ENCODE measurements at places on chromosomes 16 and 17.

GRCh38 chr16:67648088-67648763 is 3.3 kb downstream of the CARMIL2 start:
- DNase-seq = no peak

DNA sequence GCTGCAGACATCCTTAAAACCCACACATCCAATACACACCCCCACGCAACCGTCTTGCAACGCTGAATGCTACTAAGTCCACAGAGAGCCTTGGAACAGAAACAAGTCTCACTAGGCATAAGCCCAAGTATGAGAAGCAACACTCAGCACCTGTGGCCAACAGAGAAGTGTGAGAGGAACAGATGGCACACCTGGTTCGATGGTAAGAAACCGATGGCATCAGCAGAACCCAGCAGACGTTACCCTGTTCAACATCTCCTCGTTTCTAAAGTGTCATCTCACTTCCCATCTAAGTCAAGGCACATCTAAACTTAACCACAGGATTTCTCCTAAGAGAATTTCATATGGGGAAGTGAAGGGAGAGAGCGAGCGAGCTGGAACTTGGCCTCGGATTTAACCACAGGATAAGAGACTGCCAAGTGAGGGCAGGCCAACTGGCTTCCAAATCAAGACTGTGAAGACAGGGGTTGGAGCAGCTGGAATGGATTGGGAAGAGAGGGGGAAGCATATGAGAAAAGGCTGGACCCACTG is 41.0 kb downstream of the NXPH3 start:
- DNase-seq = no peak

DNA sequence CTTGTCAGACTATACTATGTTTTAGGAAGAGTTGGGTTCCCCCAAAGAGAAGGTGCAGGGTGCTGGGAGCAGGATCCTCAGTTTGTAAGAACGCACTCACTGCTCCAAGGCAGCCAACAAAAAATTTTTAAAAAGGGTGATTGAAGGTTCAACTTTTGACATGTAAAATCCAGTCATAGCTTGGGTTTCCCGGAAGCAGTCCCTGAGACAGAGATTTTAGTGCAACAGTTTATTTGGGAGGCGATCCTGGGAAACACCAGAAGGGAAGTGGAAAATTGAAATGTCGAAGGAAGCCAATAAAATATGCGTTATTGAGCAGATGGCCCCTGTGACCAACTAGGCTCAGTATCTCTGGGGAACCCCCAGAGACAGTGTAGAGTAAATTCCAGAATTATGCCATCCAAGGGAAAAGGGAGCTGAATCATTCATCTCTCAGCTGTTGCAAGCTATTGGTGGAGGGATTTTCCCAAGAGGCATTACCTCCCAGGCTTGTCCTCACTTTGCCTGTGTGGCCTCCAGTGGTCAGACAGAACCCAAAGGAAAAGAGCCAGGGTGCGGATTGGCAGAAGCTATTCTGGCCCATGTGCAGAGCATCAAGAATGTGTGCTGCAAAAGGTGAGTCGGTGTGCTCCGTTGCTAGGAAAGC is 72.9 kb downstream of the HS3ST3B1 start:
- DNase-seq = no peak

GRCh38 chr16:90057738-90058173 is 19.4 kb downstream of the PRDM7 start:
- DNase-seq = no peak

- no peak for DNase-seq
Observed at GRCh38 chr17:6580625-6581024, 24.3 kb upstream of the PITPNM3 start.

- DNase-seq = no peak
Observed at GRCh38 chr16:68073902-68074760, 11.0 kb upstream of the NFATC3 start.

DNA sequence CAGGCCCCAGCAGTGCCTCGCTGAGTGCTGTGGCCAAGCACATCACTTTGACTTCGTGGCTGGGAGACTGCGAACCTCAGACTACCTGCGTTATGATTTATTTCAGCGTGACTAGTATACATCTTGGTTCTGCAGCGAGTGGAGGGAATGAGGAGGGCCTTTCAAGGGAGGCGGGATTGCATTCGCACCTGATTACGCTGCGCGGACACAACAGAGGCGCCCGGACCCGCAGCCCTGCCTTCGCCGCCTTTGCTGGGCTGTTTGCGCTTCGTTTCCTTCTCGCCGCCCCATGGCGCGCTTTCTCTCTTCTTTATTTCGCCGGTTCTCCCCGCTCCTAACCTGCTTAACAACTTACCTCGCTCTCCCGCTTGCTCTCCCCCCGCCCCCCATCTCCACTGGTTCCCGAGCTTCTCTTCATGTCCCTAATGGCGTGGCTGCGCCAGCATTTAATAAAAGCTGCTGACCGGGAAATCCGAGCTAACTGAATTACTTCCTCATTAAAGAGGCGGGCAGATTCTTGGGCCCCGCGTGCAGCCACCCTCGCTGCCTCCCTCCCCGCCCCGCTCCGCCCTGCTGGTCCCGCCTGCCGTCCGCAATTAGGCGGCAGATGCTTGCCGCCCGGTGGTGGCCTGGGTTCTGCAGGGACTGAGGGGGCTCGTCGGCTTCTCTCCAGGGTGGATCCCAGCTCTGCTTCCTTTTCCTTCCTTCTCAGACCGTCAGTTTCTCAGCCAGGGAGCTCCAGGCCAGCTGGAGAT is 257.6 kb upstream of the SDK2 start:
- no peak for DNase-seq

DNA sequence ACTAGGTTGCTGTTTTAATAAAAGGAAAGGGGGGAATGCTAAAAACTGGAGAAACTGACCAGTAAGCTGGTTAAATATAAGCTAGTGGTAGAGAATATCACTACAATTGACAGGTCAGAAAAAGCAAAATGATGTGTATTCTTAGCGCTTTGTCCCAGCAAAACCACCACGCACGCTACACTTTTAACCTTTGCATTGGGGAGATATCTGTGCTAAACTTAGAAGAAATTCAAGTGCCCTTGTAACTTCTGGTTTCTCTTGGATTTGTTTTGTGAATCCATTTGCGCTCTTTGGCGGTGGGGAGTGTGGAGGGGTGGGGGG is 1.4 kb downstream of the GAN start:
- no peak for DNase-seq
